ENCODE measurements at places on chromosomes 12 and 14.
A peak's percentile ranks its signal among the peaks of the same experiment; 100 is the strongest.

GRCh38 chr12:4107911-4108697, 165.5 kb upstream of the CCND2 start:
- no peak for DNase-seq

- no peak for DNase-seq
These were observed 387 bp upstream of the GSC start for GRCh38 chr14:94770251-94770749.

DNA sequence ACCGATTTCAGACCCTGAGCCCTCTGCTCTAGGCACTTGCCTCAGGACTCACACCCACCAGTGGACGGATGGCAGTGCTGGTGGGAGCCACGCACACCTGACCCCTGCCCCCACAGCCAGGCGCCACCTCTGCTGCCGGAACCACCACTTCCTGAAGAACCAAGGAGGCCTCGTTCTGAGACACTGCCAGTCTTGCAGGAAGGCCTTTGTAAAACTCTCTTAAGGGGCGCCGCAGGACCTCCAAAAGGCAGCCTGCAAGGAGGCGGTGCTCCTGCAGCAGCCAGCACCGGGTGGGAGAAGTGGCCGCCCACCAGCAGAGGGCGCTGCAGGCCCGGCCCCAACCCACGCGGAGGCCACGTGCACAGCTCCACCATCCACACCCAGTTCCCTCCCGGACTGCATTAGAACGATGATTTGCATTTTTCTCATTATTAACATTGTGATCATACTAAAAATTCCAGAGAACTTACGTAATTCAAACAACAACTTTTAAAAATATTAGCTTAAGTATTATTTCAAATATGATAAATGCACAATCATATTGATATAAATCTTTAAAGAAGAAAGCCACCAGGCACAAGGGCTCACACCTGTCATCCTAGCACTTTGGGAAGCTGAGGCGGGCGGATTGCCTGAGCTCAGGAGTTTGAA, 12.8 kb downstream of the STX2 start:
- DNase-seq, result peak; percentile 67

DNA sequence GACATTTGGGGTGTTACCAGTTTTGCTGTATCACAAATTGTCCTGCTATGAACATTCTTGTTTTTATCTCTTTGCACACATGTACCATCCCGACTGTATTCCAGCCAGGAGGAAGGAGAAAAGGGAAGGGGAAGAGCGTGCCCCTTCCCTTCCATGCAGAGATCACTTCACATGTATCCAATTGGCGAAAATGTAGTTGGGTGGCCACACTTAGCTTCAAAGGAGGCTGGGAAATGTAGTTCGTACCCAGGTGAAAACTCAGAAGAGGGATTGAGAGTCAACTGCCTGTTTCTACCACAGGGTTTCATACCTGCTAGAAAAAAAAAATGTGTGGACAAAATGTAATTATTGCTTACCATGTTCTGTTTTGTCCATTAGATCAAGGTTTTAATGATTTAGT, 189.1 kb upstream of the PELI2 start:
- DNase-seq, result no peak

- DNase-seq, result no peak
These were observed 281.8 kb upstream of the SOX5 start for GRCh38 chr12:24231298-24231697.
